ENCODE measurements at places on chromosomes 4 and X. TPM values are rescaled to one million over a fixed set of nuclear protein-coding genes. Genes with fewer than 3 reads are reported as not detected.

The NUP54 gene
- total RNA-seq, result 26.2 TPM

The ADH7 gene
- not detected for total RNA-seq

- H3K27ac ChIP-seq, result no peak overlapping the region
- H3K4me1 ChIP-seq, result no peaks in the 10 kb centered on the region
- H3K36me3 ChIP-seq, result no peaks in the 10 kb centered on the region
- H3K4me3 ChIP-seq, result no peak overlapping the region
Measured at GRCh38 chrX:127030016-127030748, 210.7 kb downstream of the PRR32 start.

The NUDT10 gene
- not detected for total RNA-seq

DNA sequence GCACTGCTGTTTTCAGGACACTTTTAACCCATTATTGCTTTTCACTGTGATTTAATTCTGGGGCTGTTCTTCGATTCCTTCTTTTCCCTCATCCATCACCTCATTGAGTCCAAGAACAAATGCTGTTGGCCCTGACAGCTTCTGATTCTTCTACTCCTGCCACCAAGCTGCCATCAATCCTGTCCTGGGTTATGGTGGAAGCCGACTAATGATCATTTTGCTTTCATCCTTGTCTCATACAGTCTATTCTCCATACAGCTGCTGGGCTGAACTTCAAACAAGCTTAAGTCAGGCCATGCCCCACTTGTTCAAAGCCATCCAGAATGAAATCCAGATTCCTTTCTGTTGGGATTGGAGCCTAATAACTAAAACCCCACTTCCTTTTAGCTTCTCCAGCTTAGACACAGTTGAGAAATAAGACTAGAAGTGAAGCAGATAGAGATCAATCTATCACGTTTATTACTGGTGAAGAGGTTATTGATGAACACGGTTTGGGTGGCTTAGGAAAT is 161.9 kb downstream of the STK32B start:
- H3K36me3 ChIP-seq, result peaks cover 4% of the 10 kb centered on the region
- no peak for DNase-seq
- no peak overlapping the region for H3K4me3 ChIP-seq
- no peaks in the 10 kb centered on the region for H3K4me1 ChIP-seq
- H3K27ac ChIP-seq, result no peak overlapping the region

The PDE5A gene
- total RNA-seq, result 18.4 TPM

DNA sequence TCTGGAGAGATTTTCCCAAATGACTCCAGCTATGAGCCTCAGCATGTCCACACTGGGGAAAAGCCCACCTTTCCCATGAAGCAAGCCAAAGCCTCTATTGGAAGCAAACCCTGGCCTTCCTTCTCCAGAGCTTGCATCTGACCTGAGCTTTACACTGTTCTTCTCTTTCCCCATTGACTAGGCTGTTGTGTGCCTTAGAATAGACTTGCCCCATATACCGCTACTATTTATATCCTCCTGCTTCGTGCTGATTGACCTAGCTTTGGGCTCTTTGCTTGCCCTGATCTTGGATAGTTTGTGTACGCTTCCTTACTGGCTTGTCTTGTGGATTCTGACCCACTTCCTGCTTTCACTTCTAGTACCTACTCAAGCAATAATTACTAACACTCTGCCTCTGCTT is 30.9 kb downstream of the FAM9B start:
- no peak overlapping the region for H3K27ac ChIP-seq
- no peaks in the 10 kb centered on the region for H3K27me3 ChIP-seq
- H3K4me1 ChIP-seq, result no peaks in the 10 kb centered on the region
- H3K36me3 ChIP-seq, result no peaks in the 10 kb centered on the region
- no peak for DNase-seq
- no peak overlapping the region for H3K4me3 ChIP-seq

The NPY1R gene
- not detected for total RNA-seq

The ZCCHC12 gene
- total RNA-seq, result not detected

- DNase-seq, result no peak
- no peaks in the 10 kb centered on the region for H3K4me1 ChIP-seq
- H3K27ac ChIP-seq, result no peak overlapping the region
- H3K27me3 ChIP-seq, result peaks cover 4% of the 10 kb centered on the region
- H3K36me3 ChIP-seq, result no peaks in the 10 kb centered on the region
- no peak overlapping the region for H3K4me3 ChIP-seq
Measured at GRCh38 chrX:138709886-138710791, 1.4 kb downstream of the FGF13 start.

DNA sequence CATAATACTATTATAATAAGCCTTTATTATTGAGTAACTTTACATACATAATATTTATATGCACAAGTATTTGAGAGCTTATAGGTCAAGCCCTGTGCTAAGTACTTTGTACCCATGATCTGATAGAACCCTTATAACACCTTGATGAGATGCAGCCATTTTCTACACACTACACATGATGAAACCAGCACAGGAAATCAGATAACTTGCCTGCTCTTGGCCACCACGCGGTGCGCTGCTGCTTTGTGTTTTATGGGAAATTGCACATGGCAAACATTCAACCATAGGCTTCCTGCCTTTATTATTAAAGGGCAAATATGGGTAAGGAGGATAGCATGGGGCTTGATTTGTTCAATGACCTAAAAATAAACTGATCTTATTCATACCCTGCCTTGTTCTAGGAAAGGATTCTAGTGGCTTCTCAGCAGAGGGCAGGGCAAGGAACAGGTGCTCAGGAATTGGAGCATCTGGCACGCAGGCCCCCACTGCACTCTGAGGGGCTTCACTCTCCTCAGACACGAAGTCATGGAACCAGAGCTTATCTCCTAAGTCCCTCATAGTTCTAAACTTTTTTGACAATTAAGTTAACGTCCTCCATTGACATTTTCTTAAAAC is 31.6 kb upstream of the NAP1L5 start:
- H3K4me1 ChIP-seq, result peaks cover 12% of the 10 kb centered on the region
- H3K36me3 ChIP-seq, result peaks cover 6% of the 10 kb centered on the region
- H3K27ac ChIP-seq, result no peak overlapping the region
- peaks cover 3% of the 10 kb centered on the region for H3K27me3 ChIP-seq
